ENCODE measurements at places on chromosomes 6 and 20.

- no peak for DNase-seq
Observed at GRCh38 chr6:113011801-113012200, 664.7 kb downstream of the RFPL4B start.

- no peak for DNase-seq
Observed at GRCh38 chr6:158222066-158222465, 53.9 kb downstream of the GTF2H5 start.

GRCh38 chr6:27667657-27668441 is 194.9 kb upstream of the ZNF184 start:
- no peak for DNase-seq

- no peak for DNase-seq
Observed at GRCh38 chr6:42846505-42846904, 32.9 kb upstream of the RPL7L1 start.

Measured in activated CD4-positive, alpha-beta T cell treated with anti-CD3 and anti-CD28 coated beads, Interleukin-2, amount 50 U/mL, for 4 hours (primary cell).